ENCODE measurements at places on chromosomes 4 and X.

GRCh38 chr4:105225500-105225899 lies 78.8 kb downstream of the TET2 start:
- no peak for DNase-seq

GRCh38 chr4:173457893-173458292 lies 59.0 kb upstream of the SCRG1 start:
- DNase-seq = no peak

GRCh38 chrX:134443020-134443419 lies 16.9 kb upstream of the HPRT1 start:
- DNase-seq = no peak

- DNase-seq = no peak
Observed at GRCh38 chr4:41329361-41329760, 72.6 kb downstream of the UCHL1 start.

DNA sequence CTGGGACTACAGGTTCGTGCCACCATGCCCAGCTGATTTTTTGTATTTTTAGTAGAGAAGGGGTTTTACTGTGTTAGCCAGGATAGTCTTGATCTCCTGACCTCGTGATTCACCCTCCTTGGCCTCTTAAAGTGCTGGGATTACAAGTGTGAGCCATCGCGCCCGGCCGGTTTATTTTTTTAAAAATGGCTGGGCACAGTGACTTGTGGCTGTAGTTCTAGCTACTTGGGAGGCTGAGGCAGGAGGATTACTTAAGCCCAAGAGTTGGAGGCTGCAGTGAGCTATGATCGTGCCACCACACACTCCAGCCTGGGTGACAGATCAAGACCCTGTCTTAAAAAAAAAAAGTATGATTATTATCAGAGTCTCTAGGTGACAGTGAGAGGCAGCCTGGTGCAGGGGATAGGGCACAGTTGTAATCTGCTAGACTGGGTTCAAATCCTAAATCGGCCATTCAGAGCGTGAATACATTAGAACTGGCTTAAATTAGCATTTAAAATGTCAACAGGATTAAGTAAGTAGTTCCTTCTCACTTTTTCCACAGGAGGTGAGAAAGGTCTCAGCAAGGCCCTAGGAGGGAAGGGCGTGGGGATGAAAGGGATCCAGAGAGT lies 435 bp upstream of the MGST2 start:
- DNase-seq = no peak

- no peak for DNase-seq
Observed at GRCh38 chr4:94575652-94576051, 123.9 kb downstream of the PDLIM5 start.

DNA sequence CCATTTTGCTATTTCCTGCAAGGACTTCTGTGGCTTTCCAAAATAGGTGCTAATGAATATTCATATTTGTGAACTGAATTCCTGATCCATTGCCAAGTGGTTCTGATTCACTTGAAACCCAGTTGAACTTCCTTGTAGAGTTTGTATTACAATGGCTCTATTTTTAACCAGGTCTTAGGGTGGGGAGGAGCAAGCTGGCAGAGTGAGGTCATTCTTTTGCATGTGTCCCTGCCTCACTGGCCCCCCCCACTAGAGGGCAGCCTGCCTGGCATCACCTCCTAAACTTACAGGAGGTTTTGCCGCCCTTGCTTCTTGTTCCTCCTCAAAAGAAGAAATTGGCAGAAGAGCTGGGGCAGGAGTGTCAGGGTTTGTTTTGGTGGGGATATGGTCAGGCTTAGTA lies 10.5 kb downstream of the PTTG2 start:
- no peak for DNase-seq

- no peak for DNase-seq
Observed at GRCh38 chr4:184193556-184194525, 23.8 kb downstream of the ENPP6 start.

- no peak for DNase-seq
Observed at GRCh38 chr4:33184657-33185290, 2464.6 kb downstream of the PCDH7 start.

DNA sequence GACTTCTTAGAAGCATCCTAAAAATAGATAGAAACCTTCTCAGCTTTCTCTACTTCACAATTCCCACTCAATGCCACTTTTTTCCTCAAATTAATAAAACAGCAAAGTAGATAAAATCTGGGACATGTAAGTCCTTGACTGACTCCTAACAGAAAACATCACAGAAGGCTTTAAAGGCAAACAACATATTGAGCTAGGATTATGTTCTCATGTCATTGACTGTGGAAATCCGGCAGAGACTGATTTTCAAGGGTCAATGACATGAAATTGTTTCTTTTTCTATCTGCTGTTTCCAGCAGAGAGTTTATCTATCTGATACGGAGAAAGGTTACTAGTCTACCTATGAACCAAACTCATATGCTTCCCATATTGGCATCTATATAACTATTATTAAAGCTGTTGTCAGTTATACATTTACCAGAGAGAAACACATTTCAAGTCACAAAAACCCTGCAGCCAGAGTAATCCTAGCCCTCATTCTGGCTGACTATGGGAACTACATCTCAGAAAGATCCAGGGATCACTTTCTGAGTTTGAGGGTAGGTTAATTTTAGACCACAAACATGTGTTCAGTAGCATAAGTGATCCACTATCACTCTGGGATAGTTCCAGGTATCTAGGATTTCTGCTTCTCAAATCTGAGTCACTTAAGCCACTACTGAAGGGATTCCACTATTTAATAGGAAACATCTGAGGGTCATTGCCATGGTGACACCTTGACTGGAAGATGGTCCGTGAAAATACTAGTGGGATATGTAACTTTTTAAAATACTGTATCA lies 147.6 kb downstream of the PPP3CA start:
- DNase-seq = no peak

Data from NCI-H187 (cell line).